Panc1 (cell line): ENCODE measurements at places on chromosomes 5 and 9. TPM values are rescaled to one million over a fixed set of nuclear protein-coding genes. Genes with fewer than 3 reads are reported as not detected.

DNA sequence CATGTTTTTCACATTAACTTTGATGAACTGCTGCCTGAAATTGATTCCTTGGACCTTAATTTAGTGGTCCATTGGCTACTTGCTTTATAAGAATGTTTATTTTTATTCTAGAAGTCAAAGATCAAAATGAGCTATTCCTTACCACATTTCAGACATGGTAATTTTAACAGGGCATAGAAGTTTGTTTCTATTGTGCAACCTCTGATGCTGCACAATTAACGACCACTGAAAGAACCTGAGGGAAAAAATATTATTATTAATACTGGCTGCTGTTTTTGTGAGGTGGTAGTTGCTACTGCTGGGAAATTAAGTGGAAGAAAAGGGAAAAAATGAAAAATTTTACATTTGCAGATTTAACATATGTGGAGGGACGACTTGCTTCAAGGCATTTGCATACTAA, 37.9 kb upstream of the RAB3C start:
- no peak for DNase-seq

GRCh38 chr9:69569738-69570451, 102.3 kb downstream of the APBA1 start:
- DNase-seq: no peak

GRCh38 chr5:76473661-76474060, 70.6 kb downstream of the IQGAP2 start:
- no peak for DNase-seq

DNA sequence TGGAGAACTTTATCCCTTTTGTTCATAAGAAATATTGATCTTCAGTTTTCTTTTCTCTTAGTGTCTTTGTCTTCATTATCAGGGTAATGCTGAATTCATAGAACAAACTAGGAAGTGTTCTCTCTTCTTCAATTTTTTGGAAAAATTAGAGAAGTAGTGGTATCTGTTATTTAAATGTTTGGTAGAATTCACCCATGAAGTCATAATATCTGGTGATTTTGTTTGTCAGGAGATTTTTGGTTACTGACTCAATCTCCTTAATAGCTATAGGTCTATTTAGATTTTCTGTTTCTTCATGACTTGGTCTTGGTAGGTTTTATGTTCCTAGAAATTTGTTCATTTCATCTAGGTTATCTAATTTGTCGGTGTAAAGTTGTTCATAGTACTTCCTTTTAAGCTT, 45.4 kb upstream of the STARD4 start:
- no peak for DNase-seq

- DNase-seq: no peak
These were observed 248.9 kb downstream of the CRB2 start for GRCh38 chr9:123604861-123605260.

DNA sequence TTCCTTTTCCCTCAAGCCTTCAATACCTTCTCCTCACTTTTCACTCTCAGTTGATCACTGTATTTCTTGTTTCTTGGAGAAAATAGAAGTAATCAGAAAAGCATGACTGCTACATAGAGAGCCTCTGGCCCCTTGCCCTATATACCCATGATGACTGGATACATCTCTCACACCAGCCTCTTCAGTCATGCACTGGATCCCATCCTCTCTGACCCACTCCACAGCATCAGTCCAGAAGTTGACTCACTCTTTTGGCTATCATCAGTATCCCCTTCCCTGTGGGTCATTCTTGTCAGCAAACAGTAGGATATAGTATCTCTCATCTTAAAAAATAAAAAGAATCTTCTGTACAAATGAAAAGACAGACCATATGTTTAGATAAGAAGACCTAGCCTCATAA, 32.9 kb downstream of the PTCD2 start:
- DNase-seq: no peak

- DNase-seq: no peak
These were observed 18.1 kb downstream of the C6 start for GRCh38 chr5:41195228-41195627.

DNA sequence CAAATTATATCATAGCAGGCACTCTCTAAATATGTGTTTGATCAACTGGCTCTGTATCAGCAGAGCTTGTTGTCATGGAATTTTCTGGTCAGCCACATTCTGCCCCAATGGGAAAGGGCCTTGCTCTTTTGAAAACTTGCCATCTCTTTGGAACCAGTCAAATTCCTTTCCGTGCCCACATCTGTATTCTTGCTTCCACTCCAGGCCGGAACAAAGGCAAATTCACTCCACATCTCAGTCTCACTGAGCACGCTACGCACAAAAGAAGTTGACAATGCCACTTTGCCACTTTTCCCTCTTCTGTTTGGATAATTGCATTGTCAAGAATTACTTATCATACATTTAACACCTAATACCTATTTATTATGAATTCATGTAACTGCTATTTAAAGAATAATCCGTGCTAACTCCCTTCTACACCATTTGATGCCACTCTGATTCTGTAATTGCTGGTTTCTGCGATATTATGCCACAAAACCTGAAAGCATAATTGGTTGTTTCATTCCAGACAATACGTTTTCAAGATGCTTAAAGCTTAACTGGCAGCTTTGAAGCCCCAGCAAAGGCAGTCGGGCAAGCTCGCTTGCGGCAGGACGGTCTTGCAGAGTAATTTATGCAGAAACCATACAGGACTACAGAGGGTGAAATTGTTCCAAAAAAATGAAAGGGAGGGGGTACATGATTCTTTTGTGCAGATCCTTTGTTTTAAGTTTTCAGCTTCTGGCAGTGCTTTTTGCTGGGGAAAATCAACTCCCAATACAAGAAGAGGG, 277.7 kb downstream of the MSX2 start:
- DNase-seq: no peak

Gene IFNB1
- not detected for total RNA-seq

Gene C9
- total RNA-seq: 0.05 TPM
